ENCODE measurements at places on chromosomes 2 and 18.

DNA sequence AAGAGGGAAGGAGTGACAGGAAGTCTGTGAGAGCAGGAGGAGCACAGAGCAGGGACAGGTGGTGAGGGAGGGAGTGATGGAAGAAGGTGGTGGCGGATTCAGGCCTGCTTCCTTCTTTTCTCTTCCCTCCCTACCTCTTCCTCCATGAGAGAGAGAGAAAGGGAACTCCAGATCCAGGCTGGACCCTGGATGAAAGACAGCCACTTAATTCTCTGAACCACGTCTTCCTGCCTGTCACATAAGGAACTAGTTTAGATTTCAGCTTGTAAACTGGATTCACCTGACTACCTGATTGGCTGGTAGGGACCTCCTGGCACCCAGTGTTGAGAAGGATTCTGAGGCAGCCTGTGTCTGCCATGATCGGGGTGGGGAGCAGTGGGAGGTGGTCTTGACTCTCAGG is 48.9 kb downstream of the PAX8 start:
- DNase-seq = no peak

DNA sequence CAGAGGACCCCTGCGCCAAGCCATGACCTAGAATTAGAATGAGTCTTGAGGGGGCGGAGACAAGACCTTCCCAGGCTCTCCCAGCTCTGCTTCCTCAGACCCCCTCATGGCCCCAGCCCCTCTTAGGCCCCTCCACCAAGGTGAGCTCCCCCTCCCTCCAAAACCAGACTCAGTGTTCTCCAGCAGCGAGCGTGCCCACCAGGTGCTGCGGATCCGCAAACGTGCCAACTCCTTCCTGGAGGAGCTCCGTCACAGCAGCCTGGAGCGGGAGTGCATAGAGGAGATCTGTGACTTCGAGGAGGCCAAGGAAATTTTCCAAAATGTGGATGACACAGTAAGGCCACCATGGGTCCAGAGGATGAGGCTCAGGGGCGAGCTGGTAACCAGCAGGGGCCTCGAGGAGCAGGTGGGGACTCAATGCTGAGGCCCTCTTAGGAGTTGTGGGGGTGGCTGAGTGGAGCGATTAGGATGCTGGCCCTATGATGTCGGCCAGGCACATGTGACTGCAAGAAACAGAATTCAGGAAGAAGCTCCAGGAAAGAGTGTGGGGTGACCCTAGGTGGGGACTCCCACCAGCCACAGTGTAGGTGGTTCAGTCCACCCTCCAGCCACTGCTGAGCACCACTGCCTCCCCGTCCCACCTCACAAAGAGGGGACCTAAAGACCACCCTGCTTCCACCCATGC is 3.0 kb downstream of the PROC start:
- DNase-seq = no peak

DNA sequence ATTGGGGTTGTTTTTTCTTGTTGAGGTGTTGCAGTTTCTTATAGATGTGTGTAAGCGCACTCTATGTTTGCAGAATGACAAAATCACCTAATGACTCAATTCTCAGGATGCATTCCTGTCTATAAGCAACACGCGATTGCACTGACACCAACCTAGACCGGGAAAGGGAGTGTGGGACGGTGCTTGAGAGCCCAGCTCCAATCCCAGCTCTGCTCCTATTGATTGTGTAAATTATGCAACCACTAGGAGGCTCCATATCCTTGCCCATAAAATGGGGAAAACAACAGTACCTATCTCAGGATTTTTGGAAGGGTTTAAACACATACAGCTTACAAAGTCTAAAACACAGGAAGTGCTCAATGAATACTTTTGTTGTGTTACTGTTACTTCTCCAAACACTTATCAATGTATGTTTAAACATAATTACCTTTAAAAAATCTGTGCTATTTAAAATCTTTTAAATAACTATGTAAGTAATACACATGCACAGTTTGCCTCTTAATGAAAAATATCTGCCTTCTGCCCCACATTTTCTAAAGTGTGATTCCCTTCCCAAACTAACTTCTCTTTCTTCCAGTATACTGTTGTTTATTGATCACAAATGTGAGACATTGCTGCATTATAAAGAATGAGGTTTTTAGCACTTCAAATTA is 132.5 kb downstream of the SPHKAP start:
- DNase-seq = no peak

GRCh38 chr2:213187833-213188532 is 36.6 kb upstream of the IKZF2 start:
- DNase-seq = no peak

- DNase-seq = no peak
Observed at GRCh38 chr18:47911877-47912276, 18.6 kb downstream of the SMAD2 start.

DNA sequence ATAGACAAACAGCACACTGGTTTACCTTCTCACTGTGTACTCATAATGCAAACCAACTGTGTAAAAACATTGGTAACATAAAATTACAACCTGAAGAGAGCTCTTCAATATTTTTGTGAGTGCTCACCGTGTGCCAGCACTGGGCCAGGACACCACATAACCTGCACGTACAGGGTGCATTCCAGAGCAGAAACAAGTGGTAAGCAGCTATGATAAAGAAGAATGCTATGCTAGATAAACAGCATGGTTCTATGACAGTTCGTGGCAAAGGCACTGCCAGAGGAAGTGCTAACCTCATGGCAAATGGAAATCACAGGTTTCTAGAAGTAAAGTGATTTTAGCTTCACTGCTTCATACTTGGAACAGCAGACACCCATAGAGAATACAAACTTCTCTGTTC is 343.5 kb downstream of the MTX2 start:
- DNase-seq = no peak

GRCh38 chr2:200077210-200077650 is 121.8 kb downstream of the MAIP1 start:
- no peak for DNase-seq

GRCh38 chr2:182252534-182252933 is 174.3 kb downstream of the PDE1A start:
- DNase-seq = no peak

- no peak for DNase-seq
Observed at GRCh38 chr2:12834239-12834638, 117.5 kb downstream of the TRIB2 start.

DNA sequence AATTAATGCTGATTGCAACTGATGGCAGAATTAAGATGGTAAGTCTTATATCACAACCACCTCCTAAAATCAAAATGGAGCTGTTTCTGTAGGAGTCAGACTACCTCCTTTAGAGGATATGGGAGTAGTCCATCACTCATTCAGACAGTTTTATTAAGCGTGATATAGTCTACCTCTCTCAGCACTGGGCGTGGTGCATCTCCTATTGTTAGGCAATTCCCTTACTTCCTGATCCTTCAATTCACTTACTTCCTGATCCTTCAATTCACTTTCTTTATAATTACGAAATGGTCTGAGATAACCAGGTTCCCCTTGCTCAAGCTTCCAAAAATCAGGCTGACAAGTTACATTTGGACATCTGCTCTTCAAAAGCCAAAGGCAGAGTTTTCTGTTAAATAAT is 31.9 kb downstream of the ATP8B1 start:
- DNase-seq = no peak

DNA sequence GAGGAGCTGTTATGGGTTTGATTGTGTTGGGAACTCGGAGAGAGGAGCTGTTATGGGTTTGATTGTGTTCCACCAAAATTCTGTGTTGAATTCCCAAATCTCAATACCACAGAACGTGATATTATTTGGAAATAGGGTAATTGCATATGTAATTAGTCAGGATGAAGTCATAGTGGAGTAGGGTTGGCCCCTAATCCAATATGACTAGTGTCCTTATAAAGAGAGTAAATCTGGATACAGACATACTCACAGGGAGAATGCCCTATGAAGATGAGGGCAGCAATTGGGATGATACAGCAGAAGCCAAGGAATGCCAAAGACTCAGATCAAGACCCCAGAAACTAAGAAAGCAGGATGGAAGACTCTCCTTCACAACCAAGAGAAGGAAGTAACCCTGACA is 1023.2 kb upstream of the ZEB2 start:
- no peak for DNase-seq

DNA sequence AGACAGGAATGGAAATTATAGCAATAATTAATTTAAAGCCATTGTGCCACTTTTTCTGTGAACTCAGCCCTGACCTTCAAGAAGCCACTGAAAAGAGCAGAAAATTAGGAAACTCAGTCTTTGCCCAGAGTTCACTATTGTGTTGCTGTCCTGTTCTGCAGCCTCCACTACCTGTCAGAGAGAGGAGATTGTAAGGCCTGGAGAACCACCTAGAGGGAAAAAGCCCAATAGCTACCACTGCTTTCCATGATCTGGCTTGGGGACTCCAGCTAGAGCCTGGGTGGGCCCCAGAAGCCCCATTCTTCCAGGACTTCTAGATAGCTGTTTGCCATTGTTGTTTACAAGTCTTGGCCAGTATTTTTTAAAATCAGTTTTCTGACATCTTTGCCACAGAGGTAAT is 176.1 kb upstream of the KLF7 start:
- DNase-seq = no peak

GRCh38 chr2:201128033-201128432 is 12.1 kb downstream of the CFLAR start:
- DNase-seq = no peak

DNA sequence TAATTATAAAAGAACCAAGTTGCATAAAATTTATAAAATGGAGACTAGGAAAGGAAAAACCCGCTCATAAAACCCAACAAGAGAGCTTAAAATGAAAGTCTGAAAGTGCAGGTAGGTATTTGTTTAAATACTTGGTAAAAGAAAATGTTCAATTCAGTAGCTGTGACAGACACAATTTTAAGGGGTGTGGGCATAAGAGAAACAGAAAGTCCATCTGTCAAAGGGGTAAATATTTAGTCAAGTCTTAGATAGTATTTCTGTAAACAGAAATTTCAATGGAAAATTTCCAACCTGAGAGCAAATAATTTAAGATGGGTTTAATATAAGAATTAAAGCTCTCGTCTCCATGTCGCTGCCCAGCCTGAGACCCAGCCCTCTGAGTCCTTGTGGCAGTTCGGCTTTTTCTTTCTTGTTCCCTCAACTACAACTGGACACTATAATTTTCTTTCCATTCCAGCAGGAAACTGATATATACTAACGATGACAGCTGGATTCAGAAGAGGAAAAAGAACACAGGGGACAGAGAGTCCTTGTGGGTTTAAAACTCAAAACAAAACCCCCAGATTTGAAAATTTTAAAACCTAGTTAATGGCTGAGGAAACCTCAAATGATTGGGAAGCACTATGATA is 88.0 kb upstream of the ZFP36L2 start:
- DNase-seq = no peak

DNA sequence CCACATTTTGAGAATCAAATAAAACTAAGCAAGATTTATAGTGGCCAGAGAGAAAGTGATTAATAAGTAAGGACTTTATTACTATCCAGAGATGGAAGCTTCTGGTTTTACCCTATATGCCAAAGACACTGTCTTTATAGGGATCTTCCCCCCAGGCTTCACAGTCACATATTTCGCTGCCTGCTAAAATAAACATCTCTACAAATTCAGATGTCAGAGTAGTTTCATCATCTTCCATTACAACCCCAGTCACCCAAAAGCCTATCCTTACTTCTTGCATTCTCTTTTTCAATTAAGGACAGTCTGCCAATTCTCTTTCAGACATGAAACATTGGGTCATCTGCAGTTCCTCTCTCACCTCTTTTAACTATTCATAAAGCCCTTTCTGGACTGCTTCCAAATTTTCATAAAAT is 28.3 kb downstream of the CREB1 start:
- DNase-seq = no peak

GRCh38 chr2:203730883-203731282 is 24.4 kb downstream of the CD28 start:
- no peak for DNase-seq

DNA sequence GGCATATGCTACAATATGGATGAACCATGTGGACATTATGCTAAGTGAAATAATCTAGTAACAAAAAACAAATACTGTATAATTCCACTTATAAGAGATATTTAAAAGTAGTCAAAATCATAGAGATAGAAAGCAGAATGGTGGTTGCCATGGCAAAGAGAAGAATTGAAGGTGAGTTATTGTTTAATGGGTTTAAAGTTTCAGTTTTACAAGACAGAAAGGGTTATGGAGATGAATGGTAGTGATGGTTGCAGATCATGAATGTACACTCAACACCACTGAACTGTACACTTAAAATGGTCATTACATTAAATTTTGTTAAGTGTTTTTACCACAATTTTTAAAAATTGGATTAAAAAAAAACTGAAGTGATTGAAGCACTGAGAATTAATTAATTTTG is 298.2 kb upstream of the ZC3H15 start:
- DNase-seq = no peak

GRCh38 chr2:222769446-222769845 is 91.4 kb upstream of the ACSL3 start:
- no peak for DNase-seq

DNA sequence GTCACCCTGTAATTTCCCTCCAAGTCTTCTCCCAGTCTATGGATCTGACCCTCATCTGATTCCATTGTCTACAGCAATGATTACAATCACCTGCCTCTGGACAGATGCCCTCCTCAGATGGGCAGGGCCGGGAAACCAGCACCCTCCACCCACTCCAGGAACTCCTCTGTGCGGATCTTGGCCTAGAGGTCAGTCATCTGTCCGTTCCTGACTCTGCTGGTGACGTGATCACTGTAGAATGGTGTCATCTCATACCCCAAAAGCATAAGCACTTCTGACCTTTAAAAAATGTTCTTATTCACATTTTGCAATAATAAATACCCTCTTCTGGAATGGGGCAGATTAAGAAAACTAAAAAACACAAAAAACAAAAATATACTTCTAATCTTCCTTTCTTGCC is 29.5 kb upstream of the BZW1 start:
- DNase-seq = no peak

GRCh38 chr2:41621095-41621494 is 426.7 kb upstream of the PKDCC start:
- DNase-seq = no peak

DNA sequence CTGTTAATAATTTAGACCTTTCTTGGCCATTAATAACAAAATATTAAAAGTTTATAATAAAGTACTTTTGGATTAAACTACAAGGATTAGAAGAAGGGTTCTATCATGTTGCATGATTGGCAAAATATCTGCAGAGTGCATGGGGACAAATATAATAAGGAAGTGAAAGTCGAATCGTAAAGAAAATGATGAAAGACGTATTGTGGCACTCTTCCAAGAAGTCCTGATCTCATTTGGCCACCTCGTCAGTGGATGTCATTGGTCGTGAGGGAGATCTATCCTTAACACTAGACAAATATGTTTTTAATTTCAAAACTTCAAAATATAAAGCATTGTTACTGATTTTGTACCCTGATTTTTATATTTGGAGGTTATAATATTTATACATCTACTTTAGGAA is 197.7 kb upstream of the STON1 start:
- no peak for DNase-seq

- no peak for DNase-seq
Observed at GRCh38 chr2:217732992-217733391, 269.8 kb downstream of the TNS1 start.

GRCh38 chr2:160651416-160652200 is 158.0 kb upstream of the RBMS1 start:
- no peak for DNase-seq

DNA sequence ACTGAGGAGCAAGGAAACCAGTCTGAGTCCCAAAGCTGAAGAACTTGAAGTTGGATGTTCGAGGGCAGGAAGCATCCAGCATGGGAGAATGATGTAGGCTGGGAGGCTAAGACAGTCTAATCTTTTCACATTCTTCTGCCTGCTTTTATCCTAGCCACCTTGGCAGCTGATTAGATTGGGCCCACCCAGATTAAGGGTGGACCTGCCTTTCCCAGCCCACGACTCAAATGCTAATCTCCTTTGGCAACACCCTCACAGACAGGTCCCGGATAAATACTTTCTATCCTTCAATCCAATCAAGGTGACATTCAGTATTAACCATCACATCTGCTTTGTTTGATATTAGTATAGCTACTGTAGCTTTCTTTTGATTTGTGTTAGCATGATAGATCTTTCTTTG is 27.1 kb downstream of the VRK2 start:
- no peak for DNase-seq
